ENCODE measurements at places on chromosomes 4 and X.
A peak's percentile ranks its signal among the peaks of the same experiment; 100 is the strongest.

DNA sequence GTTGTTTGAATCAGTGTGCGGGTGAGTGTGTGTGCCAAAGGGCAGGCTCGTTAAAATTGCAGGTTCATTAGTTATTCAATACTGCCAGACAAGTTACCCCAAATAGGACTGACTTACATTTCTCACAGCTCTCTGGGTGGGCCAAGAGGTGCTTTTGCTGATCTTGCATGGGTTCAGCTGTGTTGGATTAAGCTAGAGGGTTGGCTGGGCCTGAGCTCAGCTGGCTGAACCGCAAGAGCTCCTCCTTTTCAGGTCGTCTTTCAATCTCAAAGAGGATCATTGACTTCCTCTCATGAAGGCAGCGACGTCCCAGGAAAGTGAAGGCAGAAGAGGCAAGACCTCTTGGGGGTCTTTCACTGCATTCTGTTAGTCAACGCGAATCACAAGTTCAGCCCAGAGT lies 343.3 kb upstream of the FRG1 start:
- no peak for DNase-seq

- DNase-seq: no peak
Observed at GRCh38 chr4:158912390-158912789, 143.6 kb downstream of the FNIP2 start.

DNA sequence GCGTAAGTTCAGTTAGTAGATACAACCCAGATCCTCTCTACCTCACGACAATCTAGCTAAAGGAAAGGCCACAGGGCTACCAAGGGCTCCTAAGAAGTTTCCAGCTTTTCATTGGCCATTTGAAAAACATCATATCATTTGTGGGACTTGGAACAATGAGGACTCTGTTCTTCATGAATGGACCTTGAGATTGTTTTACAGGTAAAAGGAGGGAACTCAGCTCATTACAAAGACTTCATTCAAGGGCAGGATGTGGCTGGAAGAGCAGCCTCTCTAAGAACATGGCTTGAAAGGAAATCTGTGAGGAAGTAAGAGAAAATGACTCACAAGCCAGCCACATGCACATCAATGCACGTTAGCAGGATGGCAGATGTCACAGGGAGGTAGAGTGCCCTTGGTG lies 105.9 kb upstream of the SLC7A11 start:
- DNase-seq: no peak

DNA sequence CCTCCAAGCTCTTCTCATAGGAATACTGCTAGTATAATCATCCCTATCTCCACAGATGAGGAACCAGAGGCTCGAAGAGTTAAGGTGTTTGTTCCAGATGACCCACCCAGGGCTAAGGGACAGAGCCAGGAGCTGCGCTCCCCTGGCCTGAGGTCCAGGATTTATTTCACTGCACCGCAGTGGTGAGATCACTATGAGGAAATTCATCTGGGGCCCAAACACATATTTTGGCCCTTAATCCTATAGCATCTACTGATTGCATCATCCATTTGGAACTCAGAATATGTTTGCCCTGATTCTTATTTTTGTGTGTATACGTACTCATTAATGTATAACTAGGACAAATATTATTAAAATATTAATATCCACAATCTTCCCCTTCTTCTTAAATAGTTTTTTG lies 100.1 kb upstream of the RBPJ start:
- DNase-seq: no peak

GRCh38 chr4:123401271-123402120 lies 4.9 kb downstream of the SPRY1 start:
- DNase-seq: no peak

GRCh38 chr4:141576585-141577110 lies 59.7 kb upstream of the IL15 start:
- DNase-seq: no peak

GRCh38 chr4:139315221-139315675 lies 13.0 kb upstream of the NDUFC1 start:
- no peak for DNase-seq

DNA sequence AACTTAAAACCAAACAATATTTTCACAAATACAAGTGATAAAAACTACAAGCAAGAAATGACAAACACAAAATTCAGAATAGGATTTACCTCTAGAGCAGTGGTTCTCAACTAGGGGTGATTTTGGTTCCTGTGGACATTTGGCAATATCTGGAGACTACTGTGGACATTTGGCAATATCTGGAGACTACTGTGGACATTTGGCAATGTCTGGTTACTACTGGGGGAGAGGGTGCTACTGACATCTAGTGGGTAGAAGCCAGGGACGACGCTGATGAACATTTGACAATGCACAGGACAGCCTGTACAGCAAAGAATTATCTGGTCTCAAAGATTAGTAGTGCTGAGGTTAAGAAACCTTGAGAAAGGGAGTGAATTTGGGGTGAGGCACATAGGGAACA lies 169.8 kb downstream of the CLCN4 start:
- DNase-seq: no peak

GRCh38 chr4:67886281-67886680 lies 2.5 kb upstream of the TMPRSS11D start:
- DNase-seq: no peak

DNA sequence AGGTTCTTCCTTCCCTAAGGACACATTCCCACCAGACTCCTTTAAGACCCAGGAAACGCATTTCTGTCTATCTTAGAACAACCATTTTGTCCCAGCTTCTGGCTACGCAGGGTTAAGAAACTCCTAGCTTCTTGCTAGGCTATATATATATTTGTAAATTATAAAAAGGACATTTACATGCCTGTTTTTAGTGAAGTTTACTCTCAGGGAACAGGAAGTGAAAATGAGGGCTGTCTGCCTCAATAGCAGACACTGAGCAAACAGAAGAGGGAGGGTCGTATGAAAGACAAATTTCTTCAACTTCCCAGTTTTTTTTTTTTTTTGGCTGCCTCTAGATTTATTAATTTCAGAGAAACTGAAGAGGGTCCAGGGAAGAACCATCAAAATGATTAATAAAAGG lies 9.3 kb upstream of the FRMPD3 start:
- DNase-seq: no peak

GRCh38 chrX:118346258-118347094 lies 570 bp downstream of the WDR44 start:
- peak; percentile 34 for DNase-seq

- DNase-seq: no peak
Observed at GRCh38 chr4:1345903-1346780, 866 bp upstream of the UVSSA start.

DNA sequence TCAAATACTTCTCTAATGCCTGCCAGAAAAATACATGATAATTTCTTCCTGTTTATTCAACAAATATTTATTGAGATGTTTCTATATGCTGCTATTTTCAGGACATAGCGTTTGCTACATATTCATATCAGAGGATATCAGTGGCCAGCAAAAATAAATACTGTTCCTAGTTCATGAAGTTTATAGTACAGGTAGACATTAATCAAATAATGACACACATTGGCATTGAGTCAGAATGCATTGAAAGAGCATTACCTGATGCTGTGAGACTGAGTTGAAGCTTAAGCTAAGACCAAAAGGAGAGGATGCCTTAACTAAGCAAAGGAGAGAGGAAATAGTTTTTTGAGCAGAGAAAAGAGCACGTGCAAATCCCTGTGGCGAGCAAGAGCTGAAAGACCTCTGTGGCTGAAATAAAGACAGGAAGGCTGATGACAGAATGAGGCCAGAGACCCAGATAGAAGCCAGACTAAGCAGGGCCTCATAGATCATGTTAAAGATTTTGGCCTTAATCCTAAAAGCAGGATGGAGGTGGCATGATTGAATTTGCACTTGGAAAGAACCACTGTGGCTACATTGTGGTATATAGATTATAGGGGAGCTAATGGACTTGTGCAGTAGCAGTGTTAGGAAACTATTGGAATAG lies 36.2 kb downstream of the FAM241A start:
- no peak for DNase-seq

DNA sequence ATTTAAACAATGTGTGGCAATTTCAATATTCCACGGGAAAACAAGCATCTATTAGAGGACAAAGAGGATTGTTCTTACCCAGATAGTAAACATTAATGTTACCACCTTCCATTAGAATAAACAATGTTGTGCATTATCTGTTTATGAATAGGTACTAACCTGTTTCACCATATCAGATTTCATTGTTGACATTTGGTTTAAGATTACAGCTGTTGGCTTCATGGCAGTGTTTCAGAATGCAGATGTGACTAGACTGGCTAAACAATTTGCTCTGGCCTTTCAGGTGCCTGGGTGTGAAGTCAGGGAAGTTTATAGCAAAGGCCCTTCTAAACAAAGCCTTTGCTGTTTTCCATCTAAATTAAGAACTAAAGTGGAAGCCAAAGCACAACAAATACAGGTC lies 464.7 kb upstream of the FAM47C start:
- no peak for DNase-seq

DNA sequence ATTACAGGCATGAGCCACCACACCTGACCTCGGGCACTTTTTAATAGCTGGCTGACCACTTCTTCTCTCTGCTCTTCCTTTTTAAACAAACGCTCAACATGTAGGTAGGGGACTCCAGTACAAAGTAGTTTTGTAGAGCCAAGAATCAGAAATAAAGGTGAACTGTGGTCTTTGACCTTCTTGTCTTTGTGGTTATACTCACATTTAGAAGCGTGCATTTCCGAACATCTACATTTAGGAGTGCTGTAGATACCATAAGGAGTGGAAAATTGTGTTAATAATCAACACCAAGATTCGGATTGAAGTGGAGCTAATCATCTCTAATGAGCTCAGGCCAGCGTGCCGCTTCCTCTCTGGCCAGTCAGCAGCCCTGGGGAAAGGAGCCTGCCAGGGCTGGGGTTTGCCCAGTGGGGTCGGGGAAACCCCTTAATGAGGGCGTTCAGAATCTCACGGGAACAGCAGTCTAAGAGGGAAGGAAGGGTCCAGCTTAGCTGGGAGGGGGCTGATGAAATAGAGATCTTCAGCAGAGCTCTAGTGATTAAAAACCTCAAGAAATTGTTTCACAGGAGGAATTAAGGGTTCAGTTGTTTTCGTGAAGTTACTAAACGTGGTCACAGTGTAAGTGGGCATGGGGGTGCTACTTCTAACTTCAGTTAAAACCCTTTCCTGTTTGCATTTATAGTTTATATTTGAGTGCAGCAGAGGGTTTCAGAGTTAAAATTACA lies 81.2 kb downstream of the GAB1 start:
- DNase-seq: no peak

DNA sequence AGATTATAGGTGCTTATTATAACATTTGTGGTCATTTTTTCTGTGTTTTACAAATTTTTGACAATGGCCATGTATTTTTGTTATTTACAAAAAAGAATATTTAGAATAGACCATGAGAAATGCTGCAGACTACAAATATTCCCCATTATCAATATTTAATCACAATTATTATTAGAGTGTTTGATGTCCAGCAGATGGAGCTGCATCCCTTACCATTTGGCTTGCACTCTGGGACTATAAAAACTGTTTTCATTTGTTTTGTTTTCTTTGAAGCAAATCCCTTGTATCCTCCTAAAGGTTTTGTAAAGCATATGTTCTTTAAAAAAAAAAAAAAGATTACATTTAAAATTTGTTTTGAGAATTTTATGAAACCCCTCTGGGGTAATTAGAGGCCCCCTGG lies 85.6 kb upstream of the CXorf66 start:
- no peak for DNase-seq

- peak; percentile 48 for DNase-seq
Observed at GRCh38 chr4:40227284-40227683, 30.5 kb downstream of the RHOH start.

- no peak for DNase-seq
Observed at GRCh38 chrX:45063319-45064095, 137.2 kb downstream of the DIPK2B start.

DNA sequence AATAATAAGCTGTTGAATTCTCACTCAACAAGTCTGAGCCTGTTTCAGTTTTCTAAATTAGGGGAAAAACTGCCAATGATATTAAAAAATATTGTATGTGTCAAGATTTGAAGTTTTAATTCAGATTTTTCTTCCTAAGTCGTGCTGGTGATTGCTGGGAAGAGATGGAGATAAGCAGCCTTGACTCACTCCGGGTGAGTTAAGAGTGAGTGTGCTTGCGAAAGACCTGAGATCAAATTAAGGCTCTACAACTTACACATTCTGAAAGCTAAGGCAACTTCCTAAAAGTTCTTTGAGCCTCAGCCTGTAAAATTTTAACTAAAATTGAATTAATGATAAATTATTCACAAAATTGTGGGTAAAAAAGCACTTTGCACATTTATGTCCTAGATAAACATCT lies 1441.2 kb downstream of the PCDH7 start:
- DNase-seq: no peak

DNA sequence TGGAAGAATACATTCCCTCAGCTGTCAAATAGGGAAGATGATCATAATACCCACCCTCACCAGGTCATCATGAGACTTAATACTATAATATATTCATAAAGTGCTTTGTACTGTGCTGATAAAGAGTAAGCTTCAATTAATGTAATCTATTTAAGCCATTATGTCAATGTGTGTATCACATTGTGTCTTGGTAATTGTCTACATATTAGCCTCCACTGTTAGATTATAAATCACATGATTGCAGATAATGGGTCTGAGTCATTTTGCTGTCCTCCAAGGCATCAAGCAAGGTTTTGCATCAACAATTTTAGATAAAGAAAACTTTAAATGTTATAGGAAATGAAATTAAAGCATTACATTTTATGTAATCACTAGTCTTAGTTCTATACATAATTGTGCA lies 45.2 kb upstream of the CEP135 start:
- DNase-seq: no peak

DNA sequence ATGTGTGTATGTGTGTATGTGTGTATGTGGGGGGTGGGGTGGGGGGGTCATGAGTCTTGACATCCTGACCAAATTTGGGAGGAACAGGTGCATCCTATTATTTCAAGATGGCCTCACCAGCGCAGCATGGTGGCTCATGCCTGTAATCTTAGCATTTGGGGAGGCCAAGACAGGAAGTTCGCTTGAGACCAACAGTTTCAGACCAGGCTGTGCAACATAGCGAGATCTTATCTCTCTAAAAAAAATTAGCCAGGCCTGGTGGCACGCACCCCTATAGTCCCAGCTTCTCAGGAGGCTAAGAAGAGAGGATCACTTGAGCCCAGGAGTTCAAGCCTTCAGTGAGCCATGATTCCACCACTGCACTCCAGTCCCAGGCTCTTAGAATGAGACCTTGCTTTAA lies 47.0 kb upstream of the DHRSX start:
- DNase-seq: no peak

DNA sequence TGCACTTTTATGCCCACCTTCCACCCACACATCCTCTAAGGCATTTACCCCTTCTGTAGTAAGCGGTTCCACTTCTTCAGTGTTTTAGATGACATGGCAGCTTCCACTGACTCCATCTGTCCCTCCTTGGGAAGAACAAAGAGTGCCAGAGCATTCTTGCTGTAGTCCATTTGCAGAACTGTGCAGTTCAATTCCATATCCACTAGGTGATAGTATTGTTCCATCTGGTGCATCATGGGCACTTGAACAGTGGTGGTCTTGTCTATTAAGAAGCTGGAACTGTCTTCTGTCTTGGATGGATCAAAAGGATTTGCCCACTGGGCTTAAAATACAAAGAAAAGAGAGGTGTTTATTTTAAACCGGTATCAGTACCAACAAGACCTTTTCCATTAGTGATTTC lies 3.5 kb downstream of the SERPINA7 start:
- DNase-seq: no peak

All from stimulated activated CD4-positive, alpha-beta T cell treated with anti-CD3 and anti-CD28 coated beads, TNF-alpha, amount 100 ng/mL, for 4 hours (primary cell).